ENCODE measurements at places on chromosomes 4 and X. TPM values are rescaled to one million over a fixed set of nuclear protein-coding genes. Genes with fewer than 3 reads are reported as not detected.

Gene NAA11
- not detected for total RNA-seq

DNA sequence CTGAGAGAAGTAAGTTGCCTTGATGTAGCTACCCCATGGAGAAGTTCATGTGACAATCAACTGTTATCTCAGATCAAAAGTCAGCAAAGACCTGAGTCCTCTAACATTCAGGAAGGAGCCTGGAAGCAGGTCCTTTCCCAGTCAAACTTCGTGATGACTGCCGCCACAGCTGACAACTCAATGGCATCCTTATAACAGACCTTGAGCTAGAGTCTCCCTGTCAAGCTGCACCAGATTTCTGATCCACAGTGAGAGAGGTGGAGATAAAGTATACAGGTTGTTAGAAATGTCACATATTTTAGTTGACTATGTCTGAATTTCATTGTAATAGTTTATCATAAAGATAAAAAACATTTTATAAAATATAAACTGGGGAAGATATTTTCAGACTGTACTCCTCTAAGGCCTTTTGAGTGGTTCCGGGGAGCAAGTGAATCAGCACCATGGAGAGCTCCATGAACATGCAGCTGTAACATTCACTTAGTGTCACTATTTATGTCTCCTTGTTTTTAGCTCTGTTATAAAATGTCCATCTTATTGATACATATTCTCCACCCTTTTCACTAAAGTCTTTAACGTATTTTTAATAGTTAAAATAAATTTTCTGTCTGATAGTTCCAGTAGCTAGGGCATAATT lies 1653.5 kb upstream of the AGA start:
- no peak for ATAC-seq

GRCh38 chr4:27217261-27217769 lies 356.7 kb downstream of the STIM2 start:
- no peak for ATAC-seq

DNA sequence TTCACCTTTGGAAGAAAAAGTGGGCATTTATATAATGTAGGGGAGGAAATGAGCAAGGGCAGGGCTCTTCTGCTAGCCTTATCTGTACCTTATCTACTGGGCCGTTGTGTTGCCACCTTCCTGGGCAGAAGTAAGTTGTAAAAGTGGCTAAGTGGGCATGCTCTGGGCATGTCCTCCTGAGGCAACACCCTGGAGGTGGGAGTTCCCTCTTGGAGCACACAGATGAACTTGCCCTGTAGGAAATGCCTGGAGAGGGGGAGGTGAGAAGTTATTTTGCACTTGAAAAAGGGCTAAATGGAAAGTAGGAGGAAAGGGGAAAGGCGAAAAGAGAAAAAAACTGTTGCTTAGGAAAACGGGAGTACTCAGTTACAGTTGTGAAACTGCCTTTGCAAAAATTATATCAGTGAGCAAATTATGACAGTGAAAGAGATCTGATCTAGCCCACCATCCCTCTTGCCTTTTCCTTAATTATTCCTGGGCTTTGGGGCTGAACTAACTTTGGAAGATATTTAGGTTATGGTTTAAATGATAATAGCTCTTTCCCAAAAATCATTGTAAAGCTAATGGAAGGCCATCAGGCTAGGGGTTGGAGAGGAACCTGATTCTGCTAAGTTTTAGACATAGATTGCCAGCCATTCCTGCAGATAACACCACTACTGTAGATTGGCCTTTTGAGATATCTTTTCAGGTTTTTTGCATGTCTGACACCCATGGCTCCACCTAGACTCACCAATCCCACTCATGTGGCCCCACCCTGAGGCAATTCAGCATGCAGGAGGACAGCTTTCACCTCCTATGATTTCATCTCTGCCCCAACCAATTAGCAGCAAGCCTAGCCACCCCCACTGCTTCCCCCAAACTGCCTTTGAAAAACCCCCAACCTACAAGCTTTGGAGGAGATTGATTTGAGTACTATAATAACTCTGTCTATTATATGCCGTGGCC lies 20.5 kb upstream of the ZNF81 start:
- peak; percentile 64 for ATAC-seq

DNA sequence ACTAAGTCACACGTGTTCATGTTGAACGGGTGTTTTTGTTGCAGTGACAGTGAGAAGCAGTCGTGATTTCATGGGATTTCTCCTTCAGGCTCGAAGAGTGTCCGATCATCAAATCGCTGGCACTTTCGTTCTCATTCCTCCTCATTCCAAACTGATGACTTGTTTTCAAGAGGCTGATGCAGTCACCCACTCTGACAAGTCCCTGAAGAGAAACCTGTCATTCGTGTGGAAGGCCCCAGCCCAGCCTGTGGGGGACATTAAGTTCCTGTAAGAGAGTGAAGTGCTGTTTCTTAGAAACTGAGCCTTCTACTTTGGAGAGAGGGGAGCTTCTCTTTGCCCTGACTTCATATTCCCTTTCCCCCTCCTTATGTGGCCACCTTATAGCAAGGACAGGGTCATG lies 8.0 kb downstream of the REELD1 start:
- peak; percentile 52 for ATAC-seq

DNA sequence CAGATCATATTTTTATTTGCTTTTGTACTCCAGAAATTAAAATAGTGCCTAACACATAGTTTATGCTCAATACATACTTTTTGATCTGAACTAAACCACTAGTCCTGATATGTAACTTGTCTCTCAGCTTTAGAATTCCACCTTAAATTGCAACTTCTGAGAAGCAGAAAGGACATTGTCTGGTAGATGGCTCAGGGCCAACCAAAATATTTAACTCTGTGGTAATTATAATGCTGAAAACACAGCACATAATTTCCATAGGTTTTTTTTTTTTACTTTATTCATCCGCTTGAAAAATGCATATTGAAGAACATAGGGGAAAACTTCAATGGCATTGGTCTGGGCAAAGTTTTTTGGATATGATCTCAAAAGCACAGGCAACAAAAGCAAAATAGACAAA lies 59.3 kb downstream of the AREG start:
- ATAC-seq: peak; percentile 26

DNA sequence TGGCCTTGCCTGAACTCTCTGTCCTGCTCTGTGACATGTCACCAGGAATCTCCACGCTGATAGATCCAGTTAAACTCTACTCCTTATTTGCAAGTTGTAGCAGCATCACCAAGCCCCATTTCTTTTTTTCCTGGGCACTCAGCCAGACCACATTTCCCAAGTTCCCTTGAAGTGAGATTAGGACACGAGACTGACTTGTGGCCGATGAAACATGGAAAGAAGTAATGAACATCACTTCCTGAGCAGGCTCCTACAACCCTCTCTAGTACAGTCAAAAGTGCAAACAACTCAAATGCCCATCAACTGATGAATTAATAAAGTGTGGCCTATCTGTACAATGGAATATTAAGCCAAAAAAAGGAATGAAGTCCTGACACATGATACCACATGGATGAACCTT lies 74.6 kb downstream of the MAP3K15 start:
- no peak for ATAC-seq

- ATAC-seq: no peak
Observed at GRCh38 chrX:70672326-70672725, 227.7 kb downstream of the DLG3 start.

All from motor neuron (in vitro differentiated cells).